ENCODE measurements at places on chromosomes 2 and 18.

DNA sequence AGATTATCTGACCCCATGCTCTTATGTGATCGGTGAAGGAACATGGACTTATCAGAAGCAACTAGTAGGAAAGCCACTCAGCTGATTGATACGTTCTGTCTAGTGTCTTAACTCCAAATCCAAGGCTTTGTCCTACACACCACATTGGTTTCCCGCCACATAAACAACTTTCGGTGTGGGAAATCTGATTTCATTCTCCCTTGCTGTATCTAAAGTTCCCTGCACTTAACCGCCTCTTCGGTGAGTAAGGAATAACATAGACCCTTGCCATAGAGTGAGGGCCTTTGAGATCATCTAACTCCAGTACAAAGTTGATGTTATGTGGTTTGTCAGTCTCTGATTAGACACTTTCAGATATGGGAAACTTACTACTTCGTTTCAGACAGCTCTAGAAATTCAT is 538.2 kb upstream of the TNP1 start:
- DNase-seq, result no peak

DNA sequence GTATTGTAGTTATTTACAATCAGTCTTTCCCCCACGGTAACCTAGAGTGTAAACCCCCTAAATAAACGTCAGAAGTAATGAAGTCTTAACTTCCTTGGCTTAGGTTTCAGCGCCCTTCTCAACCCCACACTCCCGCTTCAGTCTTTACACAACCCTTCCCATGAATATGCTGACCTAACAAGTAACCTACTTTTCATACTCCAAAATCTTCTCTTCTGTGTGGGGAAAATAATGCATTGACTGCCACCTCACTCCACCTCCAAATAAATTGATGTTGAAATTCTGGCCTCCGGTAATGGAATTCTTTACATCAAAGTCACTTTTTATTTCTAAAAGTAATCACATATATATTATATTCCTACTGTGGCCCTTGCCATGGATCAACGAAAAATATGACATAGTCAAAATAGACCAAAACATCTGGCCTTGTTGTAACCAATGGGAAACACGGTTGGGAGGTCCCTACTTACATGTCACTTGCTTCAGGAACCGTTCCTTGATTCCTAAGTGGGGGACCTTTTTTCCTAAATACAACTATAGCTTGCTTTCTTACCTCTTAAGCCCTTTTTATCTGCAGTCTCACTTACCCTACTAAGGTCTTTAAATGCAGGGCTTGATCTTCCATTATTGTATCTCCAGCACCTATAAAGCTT is 961 bp downstream of the GEN1 start:
- no peak for DNase-seq

DNA sequence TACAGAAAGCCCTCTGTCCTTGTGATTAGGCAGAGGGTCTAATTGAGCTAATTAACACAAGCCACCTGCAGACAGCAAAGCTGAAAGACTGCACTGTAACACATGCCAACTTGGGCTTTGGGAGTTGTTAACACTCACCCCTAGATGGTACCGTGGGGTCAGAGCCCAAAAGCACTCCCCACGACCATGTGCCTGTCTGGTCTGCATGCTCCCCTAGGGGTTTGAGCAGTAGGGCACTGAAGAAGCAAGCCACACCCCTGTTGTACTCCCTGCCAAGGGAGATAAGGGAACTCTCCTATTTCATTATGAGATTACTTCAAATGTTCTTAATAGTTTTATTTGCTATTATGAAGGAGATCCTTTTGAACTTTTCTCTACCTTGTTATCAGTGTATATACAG is 560.1 kb upstream of the FSHR start:
- DNase-seq, result no peak

DNA sequence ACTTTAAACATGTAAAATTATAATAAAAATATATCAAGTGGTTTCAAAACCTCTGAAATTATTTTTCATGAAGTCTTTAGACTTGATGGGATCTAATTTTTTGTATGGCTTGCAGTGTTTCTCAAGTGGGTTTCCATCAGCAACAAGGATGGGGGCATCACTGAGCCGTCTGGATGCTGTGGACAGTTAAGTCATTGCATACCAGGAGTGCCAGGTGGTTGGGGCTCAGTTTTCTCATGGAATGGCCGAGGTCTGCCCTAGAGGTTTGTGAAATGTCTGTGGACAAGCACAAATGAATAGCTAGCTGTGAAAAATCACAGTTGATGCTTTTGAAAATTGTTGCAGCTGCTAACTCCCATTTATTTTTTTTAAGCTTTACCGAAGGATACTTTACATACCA is 1.7 kb downstream of the PRELID3A start:
- DNase-seq, result no peak

- DNase-seq, result no peak
Observed at GRCh38 chr2:48601349-48601748, 16.3 kb upstream of the GTF2A1L start.

DNA sequence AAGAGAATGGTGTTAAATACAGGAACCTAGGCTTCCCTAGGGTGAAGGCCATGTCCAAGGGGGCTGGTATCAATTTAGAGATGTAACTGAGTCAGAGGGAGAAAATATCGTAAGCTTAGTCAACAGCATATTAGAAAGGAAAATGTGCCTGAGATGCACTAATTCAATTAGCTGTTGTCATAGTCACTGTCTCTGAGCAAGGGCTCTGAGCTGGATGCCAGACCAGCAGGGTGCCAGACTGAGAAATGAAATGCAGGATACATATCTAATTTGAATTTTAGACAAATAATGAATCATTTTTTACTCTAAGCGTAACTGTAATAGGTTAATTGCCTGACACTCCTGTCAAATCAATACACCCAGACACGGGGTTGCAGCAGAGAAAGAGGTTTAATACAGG is 11.4 kb upstream of the SLC35F6 start:
- DNase-seq, result no peak

DNA sequence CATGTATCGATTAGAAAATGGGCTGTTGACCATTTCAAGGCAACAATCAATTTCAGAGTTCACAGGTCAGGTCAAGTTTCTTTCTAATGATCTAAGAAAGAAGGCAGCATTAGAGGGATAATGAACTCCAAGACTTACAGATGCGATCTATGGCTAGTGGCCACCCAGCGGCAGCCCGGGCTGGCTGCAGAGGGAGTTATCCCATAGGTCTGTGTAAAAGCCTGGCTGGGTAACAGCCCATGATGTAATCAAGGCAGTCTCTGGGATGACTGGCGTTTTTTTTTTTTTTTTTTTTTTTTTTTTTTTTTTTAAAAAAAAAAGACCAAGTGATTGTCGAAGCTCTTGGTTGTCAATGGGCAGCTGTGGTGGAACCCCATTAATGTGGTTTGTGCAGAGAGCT is 171.1 kb upstream of the SKOR2 start:
- DNase-seq, result no peak

GRCh38 chr18:33440060-33441043 is at the start of gene CCDC178:
TSS of gene CCDC178 (minus strand) at chr18:33440721. CDS start at chr18:33412088, 28,633 bp downstream.
- DNase-seq, result peak; percentile 37

DNA sequence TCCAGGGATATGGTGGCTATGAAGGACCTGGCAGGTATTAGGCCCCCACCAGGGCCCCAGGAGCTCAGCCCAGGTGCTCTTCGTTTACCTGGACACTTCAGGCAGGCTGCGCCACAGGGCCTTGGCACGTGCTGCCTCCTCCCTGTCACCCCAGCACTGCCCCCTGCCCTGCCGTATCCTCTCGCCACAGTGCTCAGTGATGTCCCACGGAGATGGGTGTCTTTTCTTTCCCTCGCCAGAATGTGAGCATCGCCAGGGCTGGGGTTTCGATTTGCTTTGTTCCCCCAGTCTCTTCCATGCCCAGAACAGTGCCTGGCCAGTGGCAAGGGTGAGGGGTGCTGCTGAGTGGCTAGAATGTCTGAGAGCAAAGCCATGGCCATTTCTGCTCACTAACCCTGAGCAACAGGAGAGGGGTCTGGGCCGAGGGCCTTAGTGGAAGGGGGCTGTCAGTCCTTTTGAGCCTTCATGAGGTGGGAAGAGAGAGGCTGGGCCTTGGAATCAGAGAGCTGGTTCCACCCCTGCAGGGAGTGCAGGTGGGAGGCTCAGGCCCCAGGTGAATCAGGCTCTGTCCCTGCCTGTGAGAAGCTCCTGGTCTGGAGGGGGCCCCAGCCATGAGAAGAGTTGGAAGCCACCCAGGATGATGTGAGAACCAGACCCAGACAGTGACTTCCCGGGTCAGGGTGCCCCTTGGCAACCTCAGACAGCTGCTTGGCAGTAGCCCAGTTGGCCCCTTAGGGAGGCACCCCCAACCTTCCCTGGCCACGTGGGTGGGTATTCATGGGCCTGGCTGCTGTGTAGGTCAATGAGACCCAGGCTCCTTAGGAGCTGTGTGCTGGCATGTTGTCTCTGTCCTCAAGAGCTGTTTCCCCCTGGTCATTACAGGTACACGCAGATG is 129.9 kb upstream of the HS6ST1 start:
- no peak for DNase-seq

DNA sequence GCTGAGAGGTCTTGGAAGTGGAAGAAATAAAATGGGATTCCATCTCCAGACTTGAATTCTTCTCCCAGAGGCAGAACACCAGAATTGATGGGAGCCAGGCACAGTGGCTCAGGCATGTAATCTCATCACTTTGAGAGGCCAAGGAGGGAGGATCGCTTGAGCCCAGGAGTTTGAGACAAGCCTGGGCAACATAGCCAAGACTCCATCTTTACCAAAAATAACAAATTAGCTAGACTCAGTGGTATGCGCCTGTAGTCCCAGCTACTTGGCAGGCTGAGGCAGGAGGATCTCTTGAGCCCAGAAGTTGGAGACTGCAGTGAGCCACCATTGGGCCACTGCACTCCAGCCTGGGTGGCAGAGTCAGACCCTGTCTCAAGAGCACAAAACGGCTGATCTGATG is 144.3 kb downstream of the C1D start:
- no peak for DNase-seq

GRCh38 chr2:38602136-38602731 is 494 bp downstream of the HNRNPLL start:
- DNase-seq, result no peak

- DNase-seq, result no peak
Observed at GRCh38 chr18:65990944-65991708, 240.3 kb downstream of the CDH7 start.

GRCh38 chr2:234330902-234331301 is 166.0 kb downstream of the ARL4C start:
- DNase-seq, result no peak

DNA sequence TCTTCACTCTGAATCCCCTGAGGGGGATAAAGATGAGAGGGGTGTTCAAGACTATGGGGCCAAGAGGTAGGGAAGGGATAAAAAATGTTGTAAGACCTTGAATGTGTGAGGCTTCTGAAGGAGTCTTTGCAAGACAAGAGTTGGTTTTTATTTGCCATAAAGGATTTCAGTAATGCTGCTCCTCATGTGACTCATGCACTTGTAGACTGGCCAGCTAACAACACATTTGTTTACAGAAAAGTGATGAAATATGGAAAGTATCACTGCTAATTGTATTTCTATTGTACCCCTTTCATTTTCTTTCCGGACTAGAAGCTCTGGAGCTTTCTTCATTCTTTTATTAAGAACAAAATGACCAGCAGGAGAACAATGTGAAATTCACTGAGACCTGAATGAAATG is 782.1 kb downstream of the EPHA4 start:
- peak; percentile 22 for DNase-seq

DNA sequence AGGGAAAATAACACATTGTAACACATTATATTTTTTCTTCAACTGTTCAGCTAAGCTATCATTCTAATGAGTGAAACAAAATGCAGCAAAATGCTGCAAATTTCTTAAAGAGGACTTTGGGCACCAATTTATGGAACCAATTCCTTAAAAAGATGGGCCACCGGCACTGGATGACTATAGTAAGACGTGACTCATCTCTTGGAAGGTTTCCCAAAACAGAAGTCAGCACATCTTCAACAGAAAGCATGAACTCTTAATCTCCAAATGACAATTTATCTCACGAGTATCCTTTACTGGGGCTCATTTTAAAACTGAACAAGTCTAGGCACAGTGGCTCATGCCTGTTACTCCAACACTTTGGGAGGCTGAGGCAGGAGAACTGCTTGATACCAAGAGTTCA is 213.4 kb downstream of the CDH20 start:
- peak; percentile 56 for DNase-seq

GRCh38 chr2:29174937-29175336 is 59.7 kb downstream of the CLIP4 start:
- DNase-seq, result no peak
